ENCODE measurements at places on chromosomes 2 and 18. TPM values are rescaled to one million over a fixed set of nuclear protein-coding genes. Genes with fewer than 3 reads are reported as not detected.

DNA sequence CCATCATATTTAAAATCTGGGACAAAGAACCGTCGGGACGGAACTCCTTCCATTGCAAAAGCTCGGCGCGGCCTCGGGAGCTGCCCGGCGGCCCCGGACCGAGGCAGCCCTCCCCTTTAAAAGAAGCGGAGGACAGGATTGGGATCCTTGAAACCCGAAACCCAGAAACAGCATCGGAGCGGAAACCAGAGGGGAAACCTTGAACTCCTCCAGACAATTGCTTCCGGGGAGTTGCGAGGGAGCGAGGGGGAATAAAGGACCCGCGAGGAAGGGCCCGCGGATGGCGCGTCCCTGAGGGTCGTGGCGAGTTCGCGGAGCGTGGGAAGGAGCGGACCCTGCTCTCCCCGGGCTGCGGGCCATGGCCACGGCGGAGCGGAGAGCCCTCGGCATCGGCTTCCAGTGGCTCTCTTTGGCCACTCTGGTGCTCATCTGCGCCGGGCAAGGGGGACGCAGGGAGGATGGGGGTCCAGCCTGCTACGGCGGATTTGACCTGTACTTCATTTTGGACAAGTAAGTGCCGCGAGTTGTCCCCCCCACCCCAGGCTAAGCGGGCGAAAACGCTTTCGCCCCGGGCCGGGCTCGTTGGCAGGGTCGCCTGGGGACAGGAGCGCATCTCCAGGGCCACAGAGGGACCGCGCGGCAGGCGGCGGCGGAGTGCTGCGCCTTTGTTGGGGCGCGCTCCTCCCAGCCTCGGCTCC is at the start of gene ANTXR1:
ANTXR1 (plus strand) TSS at position 38 of the 698 bp plus-strand sequence; CDS start at position 359, 321 bp downstream.
- peak; percentile 17 for DNase-seq

CXCR2 gene
- total RNA-seq = 0.21 TPM

GRCh38 chr2:217935235-217935879 is 67.4 kb downstream of the TNS1 start:
- DNase-seq = no peak

GRCh38 chr2:101737478-101738255 is 40.2 kb downstream of the MAP4K4 start:
- DNase-seq = no peak

DNA sequence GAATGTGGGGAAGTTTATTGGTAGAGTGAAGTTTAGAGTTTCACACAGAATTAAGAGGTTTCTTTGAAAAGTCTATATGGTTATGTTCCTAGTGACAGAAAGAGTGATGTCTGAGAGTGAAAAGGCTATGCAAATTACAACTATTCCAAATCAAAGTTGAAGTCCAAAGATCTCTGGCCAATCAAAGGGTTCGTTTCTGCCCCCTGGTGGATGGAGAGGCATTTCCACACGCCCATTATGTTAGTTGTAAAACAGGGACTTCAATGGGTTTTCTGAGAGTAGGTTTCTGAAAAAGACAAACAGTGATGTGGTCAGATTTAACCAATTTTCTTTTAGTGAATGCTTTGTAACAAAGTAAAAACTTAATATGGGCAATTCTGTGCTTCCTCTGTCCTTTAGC is 441.5 kb upstream of the POU3F3 start:
- peak; percentile 50 for DNase-seq

- no peak for DNase-seq
Measured at GRCh38 chr2:68438455-68439303, 28.4 kb downstream of the FBXO48 start.

GRCh38 chr2:223860809-223861738 is 23.7 kb upstream of the AP1S3 start:
- DNase-seq = no peak

Measured in activated naive CD4-positive, alpha-beta T cell treated with anti-CD3 and anti-CD28 coated beads for 36 hours (primary cell).